ENCODE measurements at places on chromosomes 7 and 10.

DNA sequence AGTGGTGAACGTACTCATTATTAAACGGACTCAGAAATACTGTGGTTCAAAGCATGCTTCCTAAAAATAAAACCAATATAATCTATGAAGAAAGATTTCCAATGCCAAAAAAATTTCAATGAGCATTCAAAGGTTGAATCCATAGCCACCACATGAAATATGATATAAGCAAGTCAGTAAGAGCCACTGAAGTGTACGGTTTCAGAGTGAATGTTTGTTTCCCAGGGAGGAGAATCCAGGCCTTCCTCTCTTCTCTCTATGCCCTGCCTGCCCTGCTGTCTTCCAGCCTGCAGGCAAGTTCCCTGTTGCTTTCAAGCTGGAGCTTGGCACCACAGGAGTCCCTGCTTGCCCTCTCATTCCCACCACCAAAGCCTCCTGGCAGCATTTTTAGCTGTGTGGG, 1171.6 kb upstream of the C7orf33 start:
- no peak for DNase-seq

DNA sequence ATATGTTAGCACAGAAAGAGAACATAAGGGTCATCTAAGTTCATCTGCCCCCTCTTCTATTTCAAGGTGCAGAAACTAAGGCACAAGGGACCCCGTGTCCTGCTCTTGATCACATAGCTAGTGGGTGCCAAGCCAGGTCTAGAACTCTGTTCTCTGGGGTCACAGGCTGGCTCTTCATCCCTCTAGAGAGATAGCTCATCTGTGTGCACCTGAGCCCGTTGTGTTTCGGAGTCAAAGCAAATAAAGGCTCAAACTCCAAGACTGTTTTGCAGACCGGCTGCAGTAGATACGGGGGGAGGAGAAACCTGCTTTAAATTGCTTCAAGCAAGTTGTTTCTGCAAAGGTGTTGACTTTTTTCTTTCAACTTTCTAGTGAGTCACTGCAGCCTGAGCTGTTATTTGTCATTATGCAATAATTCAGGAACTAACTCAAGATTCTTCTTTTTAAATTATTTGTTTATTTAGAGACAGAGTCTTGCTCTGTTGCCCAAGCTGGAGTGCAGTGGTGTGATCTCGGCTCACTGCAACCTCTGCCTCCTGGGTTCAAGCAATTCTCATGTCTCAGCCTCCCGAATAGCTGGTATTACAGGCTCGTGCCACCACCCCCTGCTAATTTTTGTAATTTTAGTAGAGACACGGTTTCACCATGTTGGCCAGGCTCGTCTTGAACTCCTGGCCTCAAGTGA, 6.5 kb downstream of the BLVRA start:
- DNase-seq, result no peak

DNA sequence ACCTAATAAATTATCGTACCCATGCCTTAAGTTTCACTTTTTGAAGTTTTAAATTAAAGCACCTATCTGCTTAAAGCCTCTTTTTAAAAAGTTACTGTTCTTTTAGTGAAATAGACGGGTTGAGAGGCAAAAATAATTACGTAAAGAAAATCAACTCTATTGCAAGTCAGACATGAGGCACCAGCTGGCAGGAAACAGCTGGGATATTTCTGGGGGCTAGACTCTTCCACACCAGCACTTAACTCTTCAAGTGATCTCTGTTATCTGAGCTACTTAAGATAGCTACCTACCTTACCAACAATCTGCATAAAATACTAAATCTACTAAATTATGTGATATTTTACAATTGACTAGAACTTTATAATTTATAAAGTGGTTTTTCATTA, 35.8 kb downstream of the GBF1 start:
- DNase-seq, result peak; percentile 94

DNA sequence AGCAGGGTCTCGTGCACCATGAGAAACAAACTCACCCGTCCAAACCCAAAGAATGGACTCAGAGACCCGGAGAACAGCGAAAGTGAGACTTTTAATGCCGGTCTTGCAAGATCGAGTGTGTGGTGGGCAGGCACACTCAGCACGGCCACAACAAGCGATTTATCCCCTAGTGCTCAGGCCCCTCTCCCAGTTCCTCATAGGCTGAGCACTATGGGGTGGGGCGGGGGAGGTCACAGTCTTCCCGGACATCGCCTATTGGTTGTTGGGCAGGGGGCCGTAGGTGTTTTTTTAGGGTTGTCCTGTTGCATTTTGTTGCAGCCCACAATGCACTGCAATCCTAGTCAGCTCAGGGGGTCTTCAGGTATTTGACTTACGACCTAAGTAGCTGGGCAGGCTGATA, 608.3 kb upstream of the FOXK1 start:
- DNase-seq, result no peak

DNA sequence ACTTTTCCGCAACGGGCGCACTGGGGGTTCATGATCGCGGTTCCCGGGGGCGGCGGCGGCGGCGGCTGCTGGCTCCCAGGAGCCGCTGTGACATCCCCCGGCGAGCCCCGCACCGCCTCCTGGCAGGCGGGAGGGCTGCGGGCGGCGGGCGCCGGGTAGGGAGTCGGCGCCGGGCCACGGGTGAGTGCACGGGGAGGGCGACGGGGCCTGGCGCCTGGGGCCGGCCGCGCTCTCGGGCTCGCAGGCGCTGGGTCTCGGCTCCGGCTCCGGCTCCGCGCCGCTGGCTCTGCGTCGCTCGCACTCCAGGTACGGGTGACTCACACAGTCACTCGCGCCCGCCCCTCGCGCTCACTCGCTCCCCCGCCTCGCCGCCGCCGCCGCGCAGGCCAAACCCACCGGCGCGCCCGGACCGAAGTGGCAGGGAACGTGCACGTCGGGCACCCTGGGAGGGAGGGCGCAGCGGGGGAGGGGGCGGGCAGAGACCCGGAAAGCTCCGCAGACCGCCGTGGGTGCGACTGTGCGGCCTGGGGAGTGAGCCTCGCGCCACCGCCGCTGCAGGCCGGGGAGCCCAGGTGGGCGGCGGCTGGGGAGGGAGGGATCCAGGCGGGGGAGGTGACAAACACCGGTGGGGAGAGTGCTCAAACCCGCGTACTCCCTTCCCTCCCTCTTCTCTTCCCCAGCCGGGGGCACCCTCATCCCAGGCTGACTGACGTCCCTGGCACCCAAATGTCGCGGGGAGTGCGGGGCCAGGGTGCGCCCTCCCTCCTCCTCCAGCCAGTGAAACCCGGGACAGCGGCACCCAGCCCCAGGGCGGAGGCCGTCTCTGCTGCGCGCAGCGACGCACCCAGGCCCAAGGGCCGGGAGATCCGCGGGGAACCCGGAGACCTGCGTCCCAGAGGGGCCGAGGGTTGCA, 276.9 kb upstream of the NEBL start:
- peak; percentile 20 for DNase-seq

All from SJCRH30 (cell line).